ENCODE measurements at places on chromosomes 5 and 9.
A peak's percentile ranks its signal among the peaks of the same experiment; 100 is the strongest.

DNA sequence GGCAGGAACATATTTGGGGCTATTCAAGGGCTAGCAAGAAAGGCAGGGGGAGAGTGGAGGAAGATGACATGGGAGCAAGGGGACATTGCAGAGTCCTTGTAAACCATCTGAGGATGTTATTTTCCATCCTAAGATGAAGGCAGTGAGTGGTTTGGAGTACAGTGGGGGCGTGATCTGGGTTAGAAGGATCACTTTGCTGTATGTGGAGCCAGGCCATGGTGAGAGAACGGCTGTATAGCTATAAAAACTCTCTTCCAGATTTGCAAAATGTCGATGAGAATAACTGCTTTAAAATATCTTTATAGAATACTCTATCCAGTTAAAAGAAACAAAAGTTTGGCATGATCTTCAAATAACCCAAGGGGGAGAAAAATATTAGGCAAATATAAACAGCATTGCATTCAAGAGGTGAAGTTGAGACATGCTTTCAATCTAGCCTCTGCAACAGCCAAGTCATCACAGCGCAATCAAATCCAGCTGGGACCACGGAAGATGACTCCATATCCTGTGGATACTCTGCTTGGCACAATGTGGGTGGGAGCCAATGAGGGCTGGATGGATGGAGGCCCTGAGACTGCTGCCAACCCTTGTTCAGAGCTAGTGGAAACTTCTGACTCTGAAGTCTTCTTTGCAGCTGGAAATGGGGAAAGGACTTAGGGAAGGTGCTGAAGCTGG, 111.5 kb upstream of the BASP1 start:
- no peak for DNase-seq

DNA sequence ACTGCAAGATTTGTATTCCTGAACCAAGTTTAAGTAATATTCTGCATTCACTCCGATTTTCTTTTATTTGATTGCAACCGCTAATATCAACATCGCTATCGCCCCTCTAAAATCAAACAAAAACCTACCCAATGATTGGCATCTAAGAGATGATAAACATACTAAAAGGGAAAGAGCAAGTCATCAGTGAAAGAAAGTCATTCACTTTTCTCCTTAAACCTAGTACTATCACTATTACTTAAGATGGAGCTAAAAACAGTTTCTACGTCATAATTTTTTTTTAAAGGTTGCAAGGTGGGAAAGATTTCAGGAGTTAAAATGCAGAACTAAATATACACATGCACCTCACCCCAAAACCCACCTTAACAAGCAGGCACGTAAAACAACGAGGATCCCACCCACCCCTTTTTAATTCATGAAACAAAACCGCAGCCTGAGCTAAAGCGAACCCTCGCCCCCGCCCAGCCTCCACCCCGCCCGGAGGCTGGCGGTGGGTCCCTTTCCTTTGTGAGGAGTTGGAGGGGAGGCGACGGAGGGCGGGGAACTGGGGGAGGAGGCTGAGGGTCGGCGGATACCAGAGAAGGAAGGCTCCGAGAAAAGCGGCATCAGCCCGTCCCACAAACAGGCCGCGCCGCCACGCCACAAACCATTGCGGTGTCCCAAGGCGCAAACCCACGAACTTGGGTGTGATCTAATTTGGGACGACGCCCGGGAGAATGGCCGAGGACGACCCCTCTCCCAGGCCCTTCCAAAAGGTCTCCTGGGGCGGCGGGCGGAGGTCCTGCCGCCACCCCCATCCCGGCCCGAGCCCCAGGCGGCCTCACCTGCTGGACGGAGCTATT, 861 bp downstream of the UBQLN1 start:
- peak; percentile 72 for DNase-seq

GRCh38 chr5:51468196-51468595, 84.9 kb downstream of the ISL1 start:
- DNase-seq: no peak

- DNase-seq: no peak
Observed at GRCh38 chr5:160773646-160774410, 78.2 kb downstream of the ATP10B start.

GRCh38 chr5:54234304-54234933, 76.0 kb downstream of the ARL15 start:
- no peak for DNase-seq

- no peak for DNase-seq
Observed at GRCh38 chr9:7782400-7783120, 17.0 kb downstream of the DMAC1 start.

DNA sequence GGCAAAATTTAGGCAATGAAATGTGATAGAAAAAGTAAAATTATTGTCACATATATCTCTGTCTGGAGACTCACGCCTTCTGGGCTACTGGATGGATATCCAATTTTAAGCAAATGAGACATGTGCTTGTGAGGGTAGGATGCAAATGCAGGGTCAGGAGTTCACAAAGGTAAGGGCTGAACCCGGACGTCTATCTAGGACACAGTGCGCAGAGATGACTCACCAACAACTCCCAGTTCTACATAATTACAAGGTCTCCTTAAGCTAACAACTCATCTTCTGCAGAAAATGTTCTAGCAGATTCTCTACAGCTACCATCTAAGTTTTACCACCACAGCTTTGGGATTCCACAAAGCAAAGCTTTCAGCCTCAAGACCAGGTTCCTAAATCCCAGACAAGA, 160.5 kb downstream of the ENTREP1 start:
- DNase-seq: no peak

DNA sequence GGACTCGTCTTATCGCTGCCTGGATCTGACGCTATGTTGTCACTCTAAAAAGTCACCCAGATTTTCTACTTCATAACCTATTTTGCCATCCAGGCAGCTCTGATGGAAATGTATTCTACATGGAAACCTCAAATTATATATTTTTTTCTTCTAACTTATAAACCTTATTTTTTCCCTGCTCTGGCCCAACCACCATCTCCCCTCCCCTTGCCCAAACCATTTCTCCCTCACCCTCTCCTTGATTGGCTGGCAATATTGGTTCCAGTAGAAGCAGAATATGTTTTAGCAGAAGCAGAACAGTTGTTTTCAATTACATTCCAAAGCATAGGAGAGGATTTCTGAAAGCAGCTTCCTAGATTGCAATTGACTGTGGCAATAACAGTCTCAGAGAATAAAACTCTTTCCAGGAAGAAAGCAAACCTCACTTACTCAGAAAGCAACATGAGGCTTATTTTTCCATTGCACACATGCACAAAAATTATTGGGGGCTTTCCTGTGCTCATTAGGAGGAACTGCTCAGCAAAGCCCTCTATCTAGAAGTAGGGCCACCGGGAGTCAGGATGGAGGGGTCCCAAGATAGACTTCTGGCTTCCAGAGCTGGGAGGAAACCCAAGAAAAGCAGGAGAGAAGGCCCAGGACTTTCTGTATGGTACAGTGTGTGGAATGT, 191.8 kb downstream of the ESM1 start:
- no peak for DNase-seq

DNA sequence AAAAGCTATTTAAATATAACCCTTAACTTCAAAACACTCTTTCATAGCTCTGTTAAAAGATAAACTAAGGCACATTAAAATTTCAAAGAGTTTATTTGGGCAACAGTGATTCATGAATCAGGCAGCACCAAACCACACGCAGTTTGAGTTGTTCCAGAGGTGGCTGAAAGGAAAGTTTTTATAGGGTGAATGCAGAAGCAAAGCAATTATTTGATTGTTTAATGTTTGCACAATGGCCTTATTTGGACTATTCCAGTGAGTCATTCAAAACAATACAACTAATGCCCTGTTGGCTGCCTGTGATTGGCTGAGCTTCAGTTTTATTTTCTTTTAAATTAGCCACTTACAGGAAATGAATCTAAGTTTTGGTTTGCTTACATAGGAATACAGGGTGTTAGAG, 125.3 kb downstream of the CEP120 start:
- DNase-seq: no peak

GRCh38 chr5:153901449-153901848, 137.3 kb downstream of the FAM114A2 start:
- no peak for DNase-seq

- no peak for DNase-seq
Observed at GRCh38 chr9:135035781-135036760, 51.4 kb upstream of the OLFM1 start.

DNA sequence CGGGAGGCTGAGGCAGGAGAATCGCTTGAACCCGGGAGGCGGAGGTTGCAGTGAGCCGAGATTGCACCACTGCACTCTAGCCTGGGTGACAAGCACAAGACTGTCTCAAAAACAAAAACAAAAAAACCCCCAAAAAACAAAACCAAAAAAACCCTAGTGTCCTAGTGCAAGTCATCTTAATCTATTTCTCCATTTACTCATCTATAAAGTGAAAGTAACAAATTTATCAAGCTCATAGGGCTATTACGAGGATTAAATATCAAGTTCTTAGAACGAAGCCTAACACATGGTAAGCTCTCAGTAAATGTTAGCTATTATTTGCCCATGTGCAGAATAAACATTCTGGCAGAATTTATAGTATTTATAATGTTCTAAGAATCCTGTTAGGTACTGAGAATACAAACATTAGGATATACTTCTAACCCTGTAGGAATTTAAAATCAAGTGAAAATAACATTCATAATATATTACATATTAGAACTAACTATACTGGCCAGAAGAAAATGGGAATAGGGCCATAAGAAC, 45.0 kb downstream of the GOLPH3 start:
- DNase-seq: no peak

- peak; percentile 20 for DNase-seq
Observed at GRCh38 chr9:127805620-127806019, 2.9 kb downstream of the FPGS start.

DNA sequence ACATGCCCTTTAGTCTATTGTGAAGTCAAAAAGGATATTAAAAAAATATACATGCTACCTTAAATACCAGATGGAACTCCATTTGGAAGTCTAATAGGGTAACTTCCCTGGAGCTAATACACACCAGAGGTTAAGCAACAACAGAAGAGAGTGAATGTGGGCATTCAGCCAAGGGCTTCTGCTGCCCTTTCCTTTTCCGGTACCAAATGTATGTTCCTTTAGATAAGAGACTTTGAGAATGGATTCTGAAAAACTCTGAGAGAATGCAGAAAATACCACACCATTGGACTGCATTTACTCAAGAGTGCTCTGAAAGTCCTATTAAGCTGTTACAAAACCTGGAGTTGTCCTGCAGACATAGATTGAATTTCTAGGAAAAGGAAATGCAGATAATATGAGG, 23.8 kb upstream of the TRPM3 start:
- DNase-seq: no peak

DNA sequence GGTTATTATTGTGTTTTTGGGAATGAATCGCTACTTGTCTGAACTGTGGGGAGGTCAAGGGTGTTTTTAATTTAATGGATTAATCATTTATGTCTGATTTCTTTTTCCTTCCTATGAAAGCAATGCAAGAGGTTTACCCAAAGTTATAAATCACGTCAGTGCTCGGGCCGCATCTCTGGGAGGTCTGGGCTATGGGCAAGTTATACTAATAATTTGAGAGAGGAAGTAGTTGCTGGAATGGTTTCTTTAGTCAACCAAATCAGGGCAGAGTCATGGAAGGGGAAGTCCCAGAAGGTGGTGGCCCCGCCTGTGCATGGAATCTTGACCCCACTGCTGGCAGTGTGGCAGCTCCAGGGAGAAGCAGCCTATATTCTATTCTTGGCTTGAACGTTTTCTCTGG, 180.2 kb downstream of the HSPA4 start:
- DNase-seq: no peak

- no peak for DNase-seq
Observed at GRCh38 chr9:38382141-38382540, 10.4 kb upstream of the ALDH1B1 start.

DNA sequence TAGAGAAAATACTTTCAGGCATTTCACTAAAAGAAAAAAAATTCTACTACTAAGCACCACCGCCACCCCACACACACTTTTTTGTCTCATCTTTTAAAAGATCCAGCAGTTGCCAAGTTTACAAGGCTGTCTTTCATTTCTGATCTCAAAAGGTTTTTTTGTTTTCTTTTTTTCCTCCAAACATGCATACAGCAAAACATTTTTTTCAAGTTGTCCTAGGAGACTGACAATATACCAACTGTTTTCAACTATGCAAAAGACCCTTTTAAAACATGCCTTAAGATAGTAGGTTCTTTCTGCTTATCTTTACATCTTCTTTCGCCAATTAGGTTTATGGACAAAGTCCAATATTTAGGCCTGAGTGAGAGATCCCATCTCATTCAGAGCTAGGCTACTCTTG, 65.2 kb downstream of the HMHB1 start:
- no peak for DNase-seq

- DNase-seq: no peak
Observed at GRCh38 chr5:111836426-111836825, 79.4 kb upstream of the NREP start.

- DNase-seq: no peak
Observed at GRCh38 chr5:146574713-146575112, 58.7 kb upstream of the GPR151 start.

DNA sequence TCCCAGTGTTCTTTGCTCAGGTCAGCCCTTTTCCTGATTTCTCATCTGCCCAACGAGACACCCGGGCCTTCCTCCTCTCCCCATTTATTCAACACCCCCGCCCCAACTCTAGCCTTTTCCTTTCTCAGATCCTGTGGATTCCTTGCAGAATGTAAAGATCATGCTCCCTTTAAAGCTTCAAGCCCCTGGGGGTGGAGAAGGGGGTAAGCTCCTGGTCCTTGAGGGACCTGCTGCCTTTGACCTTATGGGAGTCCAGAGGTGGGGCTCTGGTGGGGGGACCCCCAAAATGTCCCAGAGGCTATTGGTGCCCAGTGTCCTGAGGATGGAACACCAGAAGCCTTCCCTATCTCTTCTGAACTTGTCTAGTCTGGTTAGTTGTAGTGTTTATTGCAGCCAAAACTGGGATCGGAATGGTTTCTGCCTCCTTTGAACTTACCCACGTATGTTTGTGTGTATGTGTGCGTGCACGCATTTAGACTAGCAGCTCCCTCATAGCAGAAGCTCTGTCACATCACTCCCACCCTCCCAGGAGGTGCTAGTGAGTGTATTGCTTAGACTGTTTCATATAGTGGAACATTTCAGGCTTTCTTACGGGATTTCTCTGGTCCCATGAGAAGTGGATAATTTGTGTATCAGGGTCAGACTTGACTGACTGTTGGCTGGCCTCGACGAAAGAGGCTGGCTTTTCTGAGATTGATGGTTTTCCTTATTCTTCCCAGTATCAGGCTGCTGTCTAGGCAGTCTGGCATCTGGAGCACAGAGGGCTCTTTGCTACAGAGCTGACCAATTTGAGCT, 1.1 kb downstream of the GALNT10 start:
- peak; percentile 56 for DNase-seq

DNA sequence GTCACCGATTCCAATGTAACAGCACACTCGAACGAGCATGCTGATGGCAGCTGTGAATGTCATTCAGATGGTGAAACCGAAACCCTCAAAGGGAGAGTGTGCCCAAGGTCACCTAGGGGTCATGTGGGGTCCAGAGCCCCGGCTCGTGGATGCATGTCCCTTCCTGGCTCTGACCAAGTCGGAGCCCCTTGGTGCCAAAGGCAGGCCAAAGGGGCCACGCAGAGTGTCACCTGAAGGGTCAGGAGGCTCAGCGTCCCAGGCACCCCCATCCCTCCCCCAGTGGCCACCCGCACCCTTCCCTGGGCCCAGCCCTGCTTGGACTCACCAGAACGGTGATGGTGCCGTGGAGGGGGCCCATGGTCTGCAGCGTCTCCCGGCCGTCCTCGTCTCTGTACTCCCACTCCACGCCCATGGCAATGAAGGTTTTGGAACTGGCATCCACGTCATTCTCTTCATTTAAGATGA, 69.5 kb downstream of the ZNF354C start:
- DNase-seq: peak; percentile 58
